Vagina (tissue), 2 donors: ENCODE measurements at places on chromosomes 13 and 19.

GRCh38 chr19:6988257-6988656, 33.0 kb downstream of the MBD3L2B start:
- H3K4me3 ChIP-seq: no peak overlapping the region
- no peak for DNase-seq
- H3K4me1 ChIP-seq: no peaks in the 10 kb centered on the region
- no peak overlapping the region for H3K27ac ChIP-seq
- no peaks in the 10 kb centered on the region for H3K27me3 ChIP-seq

DNA sequence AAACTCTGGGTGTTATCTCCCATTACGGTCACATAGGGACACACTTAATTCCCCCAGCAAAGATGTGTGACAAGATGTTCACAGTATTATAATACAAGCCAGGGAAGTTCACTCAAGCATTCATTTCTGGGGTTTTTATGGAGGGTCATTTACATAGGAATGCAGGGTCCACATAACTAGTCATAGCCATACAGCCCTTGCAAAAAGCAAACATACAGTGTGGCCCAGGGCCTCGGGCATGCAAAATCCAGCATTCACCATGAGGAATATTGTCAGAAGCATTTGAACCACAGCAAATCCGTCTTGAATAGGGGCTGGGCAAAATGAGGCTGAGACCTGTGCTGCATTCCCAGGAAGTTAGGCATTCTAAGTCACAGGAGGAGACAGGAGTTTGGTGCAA, 13.0 kb upstream of the ZNF460 start:
- H3K27ac ChIP-seq: no peak overlapping the region
- H3K36me3 ChIP-seq: no peaks in the 10 kb centered on the region
- DNase-seq: no peak
- no peak overlapping the region for H3K4me3 ChIP-seq
- no peaks in the 10 kb centered on the region for H3K27me3 ChIP-seq
- H3K4me1 ChIP-seq: no peaks in the 10 kb centered on the region

DNA sequence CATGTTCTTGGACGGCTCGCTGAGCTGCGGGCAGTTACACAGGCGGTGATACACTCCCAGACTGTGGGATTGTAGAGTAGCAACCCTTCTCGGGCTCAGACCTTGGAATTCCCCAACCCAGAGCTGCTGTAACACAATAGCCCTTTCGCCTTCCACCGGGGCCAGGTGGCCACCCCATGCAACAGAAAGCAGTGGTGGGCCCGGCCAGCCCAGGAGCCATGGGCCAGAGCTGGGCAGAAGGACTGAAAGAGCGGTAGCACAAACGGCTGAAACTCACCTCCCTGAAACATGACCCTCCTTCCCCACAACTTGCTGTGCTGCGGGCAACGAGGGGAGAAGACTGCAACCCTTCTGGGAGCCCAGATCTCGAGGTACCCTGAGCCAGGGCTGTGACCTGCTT, 429.0 kb downstream of the SLITRK1 start:
- no peak overlapping the region for H3K27ac ChIP-seq
- H3K4me3 ChIP-seq: no peak overlapping the region
- H3K27me3 ChIP-seq: no peaks in the 10 kb centered on the region
- no peaks in the 10 kb centered on the region for H3K4me1 ChIP-seq
- H3K36me3 ChIP-seq: no peaks in the 10 kb centered on the region

- no peaks in the 10 kb centered on the region for H3K27me3 ChIP-seq
- H3K27ac ChIP-seq: no peak overlapping the region
- DNase-seq: no peak
- no peaks in the 10 kb centered on the region for H3K36me3 ChIP-seq
Measured at GRCh38 chr19:28420811-28421550, 792.0 kb downstream of the UQCRFS1 start.

DNA sequence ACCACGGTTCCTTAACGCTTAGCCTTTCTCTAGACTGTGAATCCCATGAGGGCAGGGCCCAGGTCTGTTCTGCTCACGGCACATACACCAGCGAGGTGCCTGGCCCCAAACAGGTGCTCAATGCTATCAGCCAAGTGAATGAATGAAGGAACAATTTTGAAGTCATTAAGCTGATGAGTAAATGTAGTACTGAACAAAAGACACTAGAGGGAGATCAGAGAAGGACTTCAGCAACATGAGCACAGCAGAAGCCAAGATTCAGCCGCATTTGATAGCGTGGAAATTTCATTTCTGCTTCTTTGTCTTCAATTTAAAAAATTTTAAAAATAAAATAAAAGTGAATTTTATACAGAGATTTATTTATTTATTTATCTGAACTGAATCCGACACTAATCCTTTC, 20.1 kb upstream of the MYO16 start:
- no peak overlapping the region for H3K4me3 ChIP-seq
- H3K4me1 ChIP-seq: peaks cover 6% of the 10 kb centered on the region
- no peak for DNase-seq
- no peak overlapping the region for H3K27ac ChIP-seq

GRCh38 chr13:47502166-47502565, 498.9 kb downstream of the SUCLA2 start:
- DNase-seq: no peak
- H3K4me3 ChIP-seq: no peak overlapping the region
- H3K27me3 ChIP-seq: no peaks in the 10 kb centered on the region
- peaks cover 8% of the 10 kb centered on the region for H3K4me1 ChIP-seq
- no peak overlapping the region for H3K27ac ChIP-seq

- no peaks in the 10 kb centered on the region for H3K27me3 ChIP-seq
- no peaks in the 10 kb centered on the region for H3K36me3 ChIP-seq
- peak overlapping the region; percentile 88 for H3K4me3 ChIP-seq
Measured at GRCh38 chr19:52007451-52007805, 583 bp downstream of the ZNF615 start.

GRCh38 chr13:66794340-66795031, 435.6 kb downstream of the PCDH9 start:
- no peak overlapping the region for H3K4me3 ChIP-seq
- H3K27me3 ChIP-seq: no peaks in the 10 kb centered on the region
- no peaks in the 10 kb centered on the region for H3K4me1 ChIP-seq
- no peak overlapping the region for H3K27ac ChIP-seq

DNA sequence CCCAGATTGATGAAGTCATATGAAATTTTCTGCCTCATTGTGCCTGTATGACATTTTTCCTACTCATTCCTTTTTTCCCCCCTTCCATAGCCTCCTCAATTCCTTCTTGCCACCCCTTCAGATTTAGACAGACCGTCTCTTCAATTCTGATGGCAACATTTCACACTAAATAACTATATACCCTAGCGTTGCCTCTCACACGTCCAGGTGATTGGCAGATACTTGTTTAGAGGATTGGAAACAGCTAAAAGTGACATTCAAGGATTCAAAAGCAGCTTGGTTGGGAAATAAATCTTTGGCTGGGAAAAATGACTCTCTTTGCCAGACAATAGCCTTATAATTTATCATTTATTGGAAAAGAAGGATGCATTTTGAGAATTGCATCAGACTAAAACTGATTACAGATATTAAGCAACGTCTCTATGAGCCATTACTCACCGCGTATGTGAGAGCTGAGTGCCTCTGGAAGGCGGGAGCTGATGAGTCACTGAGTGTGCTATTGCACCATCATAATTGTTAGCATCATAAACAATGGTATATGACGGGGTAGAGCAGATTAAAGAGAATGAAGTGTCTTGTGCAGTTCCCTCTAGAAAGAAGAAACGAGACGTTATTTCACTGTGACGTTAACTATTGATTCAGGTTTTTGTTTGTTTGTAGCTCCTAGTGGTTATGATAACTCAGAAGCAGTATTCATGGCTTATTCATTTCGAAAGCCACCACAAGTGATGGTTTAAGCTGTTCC, 61.1 kb upstream of the FAM216B start:
- no peak for DNase-seq
- H3K36me3 ChIP-seq: no peaks in the 10 kb centered on the region
- no peaks in the 10 kb centered on the region for H3K27me3 ChIP-seq
- no peaks in the 10 kb centered on the region for H3K4me1 ChIP-seq
- no peak overlapping the region for H3K4me3 ChIP-seq
- peak overlapping the region; percentile 53 for H3K27ac ChIP-seq

- H3K36me3 ChIP-seq: no peaks in the 10 kb centered on the region
- H3K27ac ChIP-seq: no peak overlapping the region
- no peaks in the 10 kb centered on the region for H3K4me1 ChIP-seq
- no peak for DNase-seq
- no peak overlapping the region for H3K4me3 ChIP-seq
Measured at GRCh38 chr13:46747031-46747820, 49.7 kb downstream of the ESD start.

DNA sequence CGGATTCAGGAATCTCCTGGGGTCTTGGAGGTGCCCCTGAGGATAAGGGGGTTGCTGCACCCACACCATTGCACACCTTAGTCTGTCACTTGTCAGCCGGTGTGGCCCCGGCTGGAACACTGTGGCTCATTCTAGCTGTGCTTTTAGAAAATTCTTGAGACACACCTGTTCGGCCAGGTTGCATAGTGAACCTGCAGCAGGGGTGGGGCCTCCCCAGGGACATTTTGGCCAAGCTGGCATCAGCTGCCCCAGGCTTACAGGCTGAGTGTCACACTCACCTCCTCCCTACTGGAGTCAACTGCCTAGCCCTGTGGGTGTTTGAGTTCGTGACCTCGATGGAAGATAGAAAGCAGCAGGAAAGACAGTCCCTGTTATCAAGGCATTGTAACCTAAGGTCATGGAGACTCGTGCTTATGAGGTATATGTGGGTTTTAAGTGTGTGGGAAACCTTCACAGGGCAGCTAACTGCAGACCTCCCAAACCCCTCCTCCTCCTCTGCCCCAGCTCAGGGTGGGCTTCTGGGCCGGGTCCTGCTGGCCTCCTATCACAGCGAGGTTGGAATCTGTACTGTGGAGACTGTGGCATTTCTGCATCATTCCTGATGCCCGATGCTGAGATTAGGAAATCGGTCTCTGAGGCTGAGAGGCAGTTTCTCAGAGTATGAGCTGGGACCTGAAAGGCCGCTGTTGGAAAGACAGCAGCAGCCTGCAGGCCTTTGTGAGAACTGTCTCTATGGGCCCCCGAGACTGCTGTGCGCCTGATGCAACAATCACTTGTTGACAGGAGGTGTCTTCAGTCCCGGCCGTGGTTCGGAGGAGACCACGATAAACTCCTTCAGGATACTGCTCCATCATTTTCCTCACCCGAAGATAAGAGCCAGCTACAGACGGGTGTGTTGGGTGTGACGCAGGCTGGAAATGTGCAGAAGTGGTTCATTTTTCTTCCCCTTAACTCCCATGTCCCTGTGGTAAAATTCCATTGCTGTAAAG, 72.2 kb downstream of the ATP11A start:
- no peak overlapping the region for H3K27ac ChIP-seq
- no peaks in the 10 kb centered on the region for H3K27me3 ChIP-seq
- H3K36me3 ChIP-seq: no peaks in the 10 kb centered on the region
- no peak for DNase-seq
- H3K4me1 ChIP-seq: no peaks in the 10 kb centered on the region

GRCh38 chr13:75760131-75761021, 124.2 kb downstream of the LMO7 start:
- H3K36me3 ChIP-seq: no peaks in the 10 kb centered on the region
- H3K27me3 ChIP-seq: no peaks in the 10 kb centered on the region
- H3K4me3 ChIP-seq: no peak overlapping the region
- no peaks in the 10 kb centered on the region for H3K4me1 ChIP-seq

DNA sequence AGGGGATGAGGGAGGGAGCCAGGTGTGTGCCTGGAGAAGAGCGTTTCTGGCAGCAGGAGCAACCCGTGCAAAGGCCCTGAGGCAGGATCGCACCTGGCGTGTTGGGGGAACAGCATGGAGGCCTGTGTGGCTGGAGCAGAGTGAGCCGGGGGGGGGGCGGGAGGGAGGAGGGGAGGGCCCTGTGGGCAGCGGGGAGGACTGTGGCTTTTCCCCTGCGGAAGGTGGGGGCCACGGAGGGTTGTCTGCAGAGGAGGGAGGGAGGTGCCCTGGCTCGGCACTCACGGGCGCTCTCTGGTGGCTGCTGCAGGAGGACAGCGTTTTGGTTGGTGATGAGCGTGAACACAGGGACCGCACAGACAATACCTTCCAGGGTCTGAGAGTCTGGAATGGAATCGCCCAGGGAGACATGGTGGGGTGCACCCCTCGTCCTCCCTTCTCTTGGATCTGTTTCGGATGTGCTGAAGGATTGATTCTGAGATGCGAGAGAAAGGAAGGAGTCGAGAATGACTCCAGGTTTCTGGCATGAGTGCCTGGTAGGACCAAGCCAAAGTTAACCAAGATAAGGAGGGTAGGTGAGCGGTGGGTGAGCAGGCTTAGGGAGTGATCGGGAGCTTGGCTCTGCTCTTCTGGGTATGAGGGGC, 6.5 kb downstream of the RAB11B start:
- no peak for DNase-seq
- H3K4me3 ChIP-seq: no peak overlapping the region

DNA sequence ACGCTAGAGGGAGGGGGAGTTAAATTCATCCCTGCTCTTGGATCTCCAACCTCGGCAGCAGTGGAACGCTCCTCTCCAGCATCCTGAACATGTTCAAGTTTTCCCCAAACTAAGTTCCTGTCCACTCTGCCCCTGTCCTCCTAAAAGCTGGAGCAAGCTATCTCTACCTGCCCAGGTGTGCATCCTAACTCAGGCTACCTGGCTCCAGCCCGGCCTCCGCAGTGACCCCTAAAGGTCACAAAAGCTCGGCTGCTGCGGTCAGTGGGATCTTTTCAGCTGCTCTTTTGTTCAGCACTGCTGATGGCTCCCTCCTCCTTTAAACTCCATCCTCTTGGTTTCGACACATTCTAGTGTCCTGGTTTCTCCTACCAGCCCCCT, 1.4 kb downstream of the DCUN1D2 start:
- H3K4me3 ChIP-seq: peak overlapping the region; percentile 93
- H3K27me3 ChIP-seq: no peaks in the 10 kb centered on the region
- no peaks in the 10 kb centered on the region for H3K36me3 ChIP-seq
- H3K4me1 ChIP-seq: peaks cover 52% of the 10 kb centered on the region
- peak overlapping the region; percentile 70 for H3K27ac ChIP-seq
